MCF 10A (cell line): ENCODE measurements at places on chromosomes 11 and 22.
A peak's percentile ranks its signal among the peaks of the same experiment; 100 is the strongest.

- DNase-seq: no peak
Observed at GRCh38 chr11:72836111-72836510, 21.9 kb downstream of the ATG16L2 start.

DNA sequence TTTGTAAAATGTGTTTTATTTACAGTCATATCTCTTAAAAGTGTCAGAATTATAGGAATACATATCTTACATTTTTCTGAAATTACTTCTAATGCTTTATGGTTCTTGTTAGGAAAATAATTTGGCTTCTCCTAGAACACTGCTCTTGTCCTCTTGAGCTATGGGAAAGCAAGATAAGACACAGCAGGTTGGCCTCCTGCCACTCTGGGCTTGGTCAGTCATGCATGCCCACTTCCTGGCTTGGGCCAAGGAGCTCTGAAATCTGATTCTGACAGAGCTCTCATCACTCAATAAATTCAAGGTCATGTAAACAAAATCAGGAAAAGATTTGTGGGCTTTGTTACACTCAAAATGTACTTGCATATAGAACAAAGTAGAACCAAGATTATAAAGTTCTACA lies 1036.0 kb downstream of the OPCML start:
- DNase-seq: no peak

GRCh38 chr11:45899086-45899447 lies 8.0 kb downstream of the FREY1 start:
- no peak for DNase-seq

DNA sequence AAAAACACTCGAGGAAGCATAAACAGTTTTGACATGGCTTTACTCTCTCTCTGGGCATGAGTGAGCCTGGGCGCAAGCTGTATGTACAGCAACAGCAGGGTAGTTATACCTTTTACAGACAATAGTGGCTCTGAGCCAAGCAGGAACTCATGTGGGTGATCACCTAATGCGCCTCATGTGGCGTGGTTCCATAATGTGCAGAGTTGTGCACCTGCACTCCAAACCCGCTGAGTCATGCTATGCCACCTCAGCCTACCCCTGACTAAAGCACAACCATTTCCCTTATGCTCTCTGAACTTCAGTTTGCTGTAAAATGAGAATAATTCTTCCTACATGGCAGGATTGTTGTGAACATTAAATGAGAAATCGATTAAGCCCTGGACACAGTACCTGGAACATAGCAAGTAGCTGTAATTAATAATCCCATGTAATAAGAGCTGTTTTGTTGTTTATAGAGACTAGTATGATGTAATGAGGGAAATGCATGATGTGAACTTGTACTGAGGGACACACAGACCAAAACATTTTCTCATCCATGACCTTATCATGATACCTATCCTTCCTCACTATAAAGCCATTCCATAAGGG lies 71.6 kb downstream of the CCDC34 start:
- DNase-seq: peak; percentile 48

GRCh38 chr11:85758026-85758425 lies 52.9 kb downstream of the SYTL2 start:
- no peak for DNase-seq

DNA sequence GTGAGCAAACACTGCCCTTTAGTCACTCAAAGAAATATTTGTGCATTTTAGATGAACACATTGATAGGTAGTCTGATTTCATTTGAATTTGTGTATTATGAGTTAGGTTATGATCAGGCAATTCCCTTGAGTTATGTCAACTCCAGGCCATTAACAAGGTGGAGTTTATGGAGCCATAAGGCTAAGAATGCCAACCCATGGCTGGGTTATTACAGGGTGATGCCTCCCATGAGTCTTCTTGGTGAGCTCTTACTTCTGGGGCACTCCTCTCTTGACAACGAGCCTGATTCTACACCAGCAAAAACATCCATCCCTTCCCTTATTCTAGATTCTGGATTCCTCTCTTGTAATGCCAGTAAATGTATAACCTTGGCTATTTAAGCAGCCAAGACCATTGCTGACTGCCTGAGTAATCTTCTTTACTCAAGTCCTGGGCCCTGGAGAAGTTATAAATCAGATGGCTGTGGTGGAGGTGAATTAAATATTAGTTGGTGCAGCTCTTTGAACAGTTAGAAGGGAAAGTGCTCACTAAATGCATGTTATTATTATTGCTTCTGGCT lies 645.7 kb upstream of the TENM4 start:
- no peak for DNase-seq

DNA sequence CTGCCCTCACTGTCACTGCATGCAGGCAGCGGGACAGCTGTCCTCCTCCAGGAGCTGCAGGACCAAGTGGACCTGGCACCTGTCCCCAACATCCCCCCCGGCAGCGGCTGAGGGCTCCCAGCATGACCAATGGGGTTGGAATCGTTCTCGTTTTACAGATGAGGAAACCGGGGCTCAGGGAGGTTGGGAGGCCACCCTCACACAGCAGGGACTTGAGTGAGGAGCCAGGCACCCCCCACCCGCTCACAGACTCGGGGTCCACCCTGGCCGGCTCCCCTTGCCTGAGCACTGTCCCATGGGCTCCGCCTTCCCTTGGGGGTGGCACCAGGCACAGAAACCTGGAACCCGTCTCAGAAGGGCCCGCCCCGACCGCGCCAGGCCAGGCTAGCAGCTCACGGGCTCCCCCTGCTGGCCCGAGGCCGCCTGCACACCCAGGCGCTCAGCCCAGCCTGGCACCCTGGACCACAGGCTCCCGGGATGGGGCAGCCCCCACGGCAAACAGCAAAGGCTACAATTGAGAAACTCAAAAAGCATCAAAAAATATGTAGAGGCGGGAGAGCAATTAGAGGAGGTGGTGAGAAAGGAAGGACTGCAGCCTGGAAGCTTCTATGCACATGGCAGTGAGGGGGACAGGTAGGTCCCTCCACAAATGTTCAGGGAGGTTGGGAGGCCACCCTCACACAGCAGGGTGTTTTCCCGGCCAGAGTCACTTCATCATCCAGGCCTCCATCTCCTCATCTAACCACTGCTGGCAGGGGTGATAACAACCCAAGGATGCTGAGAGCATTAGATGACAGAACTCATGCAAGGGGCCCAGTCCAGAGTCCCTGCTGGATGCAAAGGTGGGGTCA lies 12.8 kb downstream of the MACROD1 start:
- peak; percentile 53 for DNase-seq

DNA sequence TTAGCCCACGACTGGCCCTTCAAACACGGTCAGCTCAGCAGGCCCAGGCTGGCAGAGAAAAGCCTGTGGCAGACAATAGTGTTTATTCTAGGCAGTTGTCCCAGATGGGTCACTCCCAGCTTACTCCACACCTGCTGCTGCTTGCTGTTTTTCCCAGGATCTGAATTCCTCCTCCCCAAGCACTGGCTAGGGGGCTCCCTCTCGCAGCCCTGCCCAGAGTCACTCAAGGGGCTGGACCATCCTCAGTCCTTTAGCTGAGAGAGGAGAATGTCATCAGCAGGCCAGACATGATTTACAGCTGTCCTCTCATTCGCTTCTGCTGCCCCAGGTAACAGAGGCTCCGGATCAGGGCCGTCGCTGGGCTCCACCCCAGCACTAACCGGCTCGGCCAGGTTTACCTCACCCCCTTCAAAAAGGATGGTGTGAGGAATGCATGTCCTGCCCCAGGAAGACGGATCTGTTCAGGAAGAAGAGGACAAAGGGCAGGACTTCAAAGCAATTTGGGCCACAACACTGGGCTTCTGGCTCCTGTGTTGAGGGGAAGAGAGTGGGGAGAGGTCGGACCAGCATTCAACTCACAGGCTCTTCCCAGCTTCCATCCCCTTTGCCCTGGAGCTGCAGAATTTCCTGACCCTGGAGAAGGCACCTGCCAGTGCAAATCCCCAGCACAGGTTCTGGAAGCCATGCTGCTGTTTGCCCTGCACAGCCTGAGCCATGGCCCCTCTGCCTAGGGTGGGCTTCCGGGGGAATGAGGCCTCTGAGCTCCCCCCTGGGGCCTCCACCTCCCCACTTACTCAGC lies 59.7 kb upstream of the BARX2 start:
- DNase-seq: no peak

- no peak for DNase-seq
Observed at GRCh38 chr11:75899806-75900205, 84.8 kb downstream of the UVRAG start.

DNA sequence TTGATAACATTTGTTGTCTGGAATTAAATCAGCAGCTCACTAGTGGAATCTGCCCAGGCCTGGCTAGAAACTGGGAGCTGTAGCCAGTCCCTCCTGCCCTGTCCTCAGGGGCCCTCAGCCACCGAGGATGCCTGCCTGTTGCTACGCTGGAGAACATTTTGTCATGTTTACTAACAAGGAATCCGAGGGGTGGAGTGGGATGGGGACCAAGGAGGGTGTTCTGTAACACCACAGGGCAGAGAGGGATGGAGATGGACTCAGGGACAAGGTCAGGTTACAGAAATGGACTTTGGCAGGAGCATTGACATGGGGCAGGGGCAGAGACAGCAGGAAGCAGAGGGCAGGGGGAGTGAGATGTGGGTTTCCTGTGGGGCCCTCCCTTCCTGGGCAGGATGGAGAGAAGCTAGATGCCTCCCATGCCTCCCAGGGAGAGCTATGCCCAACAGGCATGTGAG lies 45.8 kb upstream of the AMPD3 start:
- DNase-seq: no peak

GRCh38 chr11:9169595-9170295 lies 78.3 kb upstream of the SCUBE2 start:
- no peak for DNase-seq

GRCh38 chr11:108774037-108774730 lies 109.3 kb downstream of the DDX10 start:
- no peak for DNase-seq

DNA sequence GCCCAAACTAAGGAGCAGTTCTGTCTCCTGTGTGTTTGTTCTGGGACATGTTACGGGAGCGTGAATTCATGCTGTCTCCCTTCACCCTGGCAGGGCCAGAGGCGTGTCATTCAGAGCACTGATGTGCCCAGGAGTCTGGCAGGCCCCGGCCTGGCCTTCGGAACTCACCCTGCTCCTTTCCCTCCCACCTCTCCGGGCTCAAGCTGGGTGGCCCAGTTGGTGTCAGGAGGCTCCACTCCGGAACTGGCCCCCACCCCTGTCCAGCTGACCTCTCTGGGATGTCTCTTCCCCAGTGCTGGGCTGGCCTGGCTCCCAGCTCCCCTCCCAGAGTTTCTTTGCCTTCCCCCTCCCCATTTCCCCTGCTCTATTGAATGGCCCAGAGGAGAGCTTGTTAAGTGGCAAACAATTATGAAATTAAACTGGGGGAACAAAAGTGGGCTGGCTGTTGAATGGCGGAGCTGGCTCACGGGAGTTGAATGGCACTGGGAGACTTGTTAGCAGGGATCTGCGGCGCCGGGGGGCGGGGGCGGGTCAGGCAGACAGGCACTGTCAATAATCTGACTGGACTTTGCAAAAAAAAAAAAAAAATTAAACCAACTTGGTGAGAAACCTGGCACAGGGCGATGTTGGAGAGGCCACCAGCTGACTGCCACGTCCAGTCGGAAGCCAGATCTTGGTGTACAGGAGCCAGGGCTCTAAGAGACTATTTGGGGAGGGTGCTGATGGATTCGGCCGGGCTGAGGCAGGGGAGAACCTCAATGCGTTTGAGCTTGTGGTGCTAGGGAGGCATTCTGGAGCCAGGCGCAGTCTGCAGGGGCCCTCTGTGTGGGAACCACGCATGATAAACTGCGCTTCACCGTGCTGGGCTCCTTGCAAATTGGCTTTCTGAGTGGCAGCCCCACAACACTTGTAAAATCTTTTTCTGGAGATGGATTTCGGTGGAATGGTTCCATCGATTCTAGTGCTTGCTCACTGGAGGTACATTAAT lies 1.3 kb downstream of the MPPED1 start:
- no peak for DNase-seq
